ENCODE measurements at places on chromosomes 3 and 15.
A peak's percentile ranks its signal among the peaks of the same experiment; 100 is the strongest.

DNA sequence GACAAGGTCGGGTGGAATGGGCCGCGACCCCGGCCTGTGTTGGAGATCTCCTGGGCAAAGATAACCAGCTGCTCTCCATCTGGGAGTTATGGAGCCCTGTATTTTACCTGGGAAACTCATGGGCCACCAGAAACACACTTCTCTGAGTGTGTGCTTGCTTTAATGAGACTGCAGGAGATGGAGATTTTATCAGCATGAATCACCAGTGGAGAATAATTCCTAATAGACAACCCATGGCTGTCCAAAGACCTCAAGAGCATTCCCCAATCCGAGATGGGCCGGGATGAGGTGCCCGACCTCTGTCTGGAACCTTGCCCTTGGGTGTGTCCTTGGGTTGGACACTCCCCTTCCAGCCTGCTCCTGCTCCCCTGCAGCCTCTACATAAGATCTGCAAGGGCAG is 389.3 kb downstream of the GABRG3 start:
- no peak for DNase-seq

DNA sequence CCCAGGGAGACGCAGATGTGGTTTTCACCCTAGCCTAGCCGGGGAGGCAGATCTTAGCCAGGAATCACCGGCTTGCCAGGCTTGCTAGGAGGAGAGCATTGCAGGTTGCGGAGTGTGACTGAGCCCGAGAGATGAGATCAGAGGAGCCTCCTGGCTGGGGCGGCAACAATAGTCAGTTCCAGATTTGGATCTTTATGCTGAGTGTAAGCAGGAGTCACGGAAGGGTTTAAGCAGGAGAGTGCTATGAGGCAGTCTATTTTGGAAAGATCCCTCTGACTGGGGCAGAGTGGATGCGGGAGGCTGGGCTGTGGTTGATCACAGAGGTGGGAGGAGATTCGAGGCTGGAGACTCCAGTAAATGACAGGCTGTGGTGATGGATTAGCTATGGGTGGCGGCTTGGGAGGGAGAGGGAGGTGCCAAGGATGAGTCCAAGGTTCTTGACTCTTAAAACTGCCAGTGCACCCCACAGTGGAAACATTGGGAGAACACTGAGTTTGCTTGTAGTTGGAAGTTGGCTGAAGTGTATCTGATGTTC is 10.4 kb upstream of the BAHD1 start:
- no peak for DNase-seq

GRCh38 chr3:126983653-126984390 is 907 bp downstream of the PLXNA1 start:
- peak; percentile 55 for DNase-seq

GRCh38 chr3:11711876-11712275 is 68.2 kb upstream of the VGLL4 start:
- no peak for DNase-seq

DNA sequence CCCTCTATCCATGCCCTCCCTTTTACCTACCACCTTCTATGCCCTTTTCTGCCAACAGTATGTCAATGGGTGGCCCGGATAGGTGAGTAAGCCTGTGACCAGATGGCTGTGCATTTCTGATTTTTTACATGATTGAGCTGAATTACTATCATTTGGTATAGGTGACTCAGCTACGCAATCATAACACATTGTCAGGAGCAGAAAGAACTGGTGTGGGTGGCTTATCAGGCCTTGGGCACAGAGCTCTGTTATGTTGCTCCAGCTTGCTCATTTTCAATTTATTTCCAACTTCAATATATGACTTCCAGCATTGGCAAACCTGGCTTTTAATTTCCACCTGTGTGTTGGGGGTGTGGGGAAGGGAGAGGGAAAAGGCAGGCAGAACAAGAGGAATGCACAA is 86.6 kb upstream of the AGBL1 start:
- DNase-seq, result no peak

DNA sequence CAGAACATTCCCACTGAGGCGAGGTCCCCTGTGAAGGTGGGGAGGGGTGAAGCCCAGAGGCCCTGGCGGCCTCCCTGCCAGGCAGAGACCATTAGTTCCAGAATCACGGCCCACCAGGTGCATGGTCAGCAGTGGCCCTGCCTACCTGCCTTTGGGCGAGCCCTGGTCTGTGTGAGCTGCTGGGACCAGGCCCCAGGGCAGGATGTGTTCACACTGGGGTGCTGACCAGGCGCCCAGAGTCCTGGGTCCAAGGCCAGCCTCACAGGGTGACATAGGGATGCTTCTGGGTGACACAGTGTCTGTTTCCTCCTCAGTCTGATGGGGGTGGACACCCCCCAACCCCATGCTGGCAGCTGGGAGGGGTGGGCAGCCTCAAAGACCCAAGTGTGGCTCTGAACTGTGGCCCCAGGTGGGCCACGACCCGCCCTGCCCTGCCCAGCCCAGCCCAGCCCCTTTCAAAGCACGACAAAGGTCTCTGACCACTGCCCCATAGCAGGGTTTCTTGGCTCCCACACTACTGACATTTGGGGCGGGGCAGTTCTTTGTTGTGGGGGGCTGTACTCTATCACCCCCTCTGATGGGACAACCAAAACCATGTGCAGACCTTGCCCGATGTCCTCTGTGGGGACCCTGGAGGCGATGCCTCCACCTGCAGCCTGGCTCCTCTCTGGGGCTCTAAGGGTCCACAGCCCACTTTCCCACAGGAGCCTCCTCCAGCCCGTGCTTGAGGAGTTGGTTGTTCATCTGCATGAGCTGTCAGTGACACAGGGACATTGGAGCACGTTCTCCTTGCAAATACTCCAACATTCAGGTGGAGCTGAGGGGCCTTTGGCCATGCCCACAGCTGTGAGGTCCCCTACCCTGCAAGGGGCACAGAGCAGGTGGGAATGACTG is 44.8 kb upstream of the SLC41A3 start:
- DNase-seq, result no peak

DNA sequence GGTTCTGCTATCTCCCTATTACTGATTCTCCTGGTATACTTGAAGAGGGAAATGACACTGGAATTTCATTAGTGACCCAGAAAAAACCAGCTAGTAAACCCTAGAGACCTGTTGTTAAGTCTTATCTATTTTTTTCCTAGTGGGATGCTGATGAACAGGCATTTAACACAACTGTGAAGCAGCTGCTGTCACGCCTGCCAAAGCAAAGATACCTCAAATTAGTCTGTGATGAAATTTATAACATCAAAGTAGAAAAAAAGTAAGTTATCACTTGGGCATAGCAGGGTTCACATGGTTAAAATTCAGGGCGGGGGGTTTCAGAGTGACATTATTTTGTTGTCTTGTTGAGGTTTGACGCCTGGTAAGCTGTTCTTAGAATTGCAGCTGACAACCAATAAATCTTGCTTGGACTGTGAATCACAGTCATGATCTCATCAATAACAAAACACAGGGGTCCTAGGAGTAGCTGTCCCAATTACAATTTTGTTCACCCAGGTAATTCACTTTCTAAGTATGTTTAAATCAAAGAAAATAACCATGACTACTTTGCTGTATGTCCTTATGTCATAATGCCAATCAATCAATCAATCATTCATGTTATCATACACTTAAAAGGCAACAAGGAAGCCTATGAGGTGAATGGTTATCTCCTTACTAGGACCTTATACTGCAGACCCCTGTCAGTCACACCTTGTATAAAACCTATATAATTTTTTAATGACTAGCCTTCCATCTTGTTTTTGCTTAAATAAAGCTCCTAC is 4.6 kb downstream of the SRP14 start:
- no peak for DNase-seq

- DNase-seq, result no peak
These were observed 120.1 kb downstream of the ANP32A start for GRCh38 chr15:68700455-68701123.

GRCh38 chr15:67824976-67825880 is at the start of gene SKOR1:
SKOR1 (plus strand) TSS chr15:67825509; CDS start chr15:67825603, 94 bp downstream.
- DNase-seq, result no peak

GRCh38 chr3:138325990-138326389 is 3.7 kb downstream of the NME9 start:
- DNase-seq, result no peak

DNA sequence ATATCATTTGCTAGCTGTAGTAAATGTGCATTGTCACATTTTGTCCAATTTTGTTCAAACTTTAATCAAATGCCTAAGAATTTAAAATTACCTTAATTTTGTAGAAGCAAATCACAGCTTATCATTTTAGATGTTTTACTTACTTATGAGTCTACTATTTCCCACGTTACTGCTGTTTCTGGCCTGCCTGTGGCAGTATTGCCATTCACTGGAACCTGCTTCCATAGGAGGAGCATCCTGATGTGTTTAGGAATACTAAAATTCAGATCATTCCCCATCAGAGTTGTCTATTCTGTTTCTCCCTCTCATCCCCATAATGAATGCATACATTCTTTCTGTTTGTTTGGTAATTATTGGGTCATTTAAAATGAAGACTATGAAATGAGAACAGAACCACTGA is 119.5 kb upstream of the SNRPN start:
- no peak for DNase-seq

DNA sequence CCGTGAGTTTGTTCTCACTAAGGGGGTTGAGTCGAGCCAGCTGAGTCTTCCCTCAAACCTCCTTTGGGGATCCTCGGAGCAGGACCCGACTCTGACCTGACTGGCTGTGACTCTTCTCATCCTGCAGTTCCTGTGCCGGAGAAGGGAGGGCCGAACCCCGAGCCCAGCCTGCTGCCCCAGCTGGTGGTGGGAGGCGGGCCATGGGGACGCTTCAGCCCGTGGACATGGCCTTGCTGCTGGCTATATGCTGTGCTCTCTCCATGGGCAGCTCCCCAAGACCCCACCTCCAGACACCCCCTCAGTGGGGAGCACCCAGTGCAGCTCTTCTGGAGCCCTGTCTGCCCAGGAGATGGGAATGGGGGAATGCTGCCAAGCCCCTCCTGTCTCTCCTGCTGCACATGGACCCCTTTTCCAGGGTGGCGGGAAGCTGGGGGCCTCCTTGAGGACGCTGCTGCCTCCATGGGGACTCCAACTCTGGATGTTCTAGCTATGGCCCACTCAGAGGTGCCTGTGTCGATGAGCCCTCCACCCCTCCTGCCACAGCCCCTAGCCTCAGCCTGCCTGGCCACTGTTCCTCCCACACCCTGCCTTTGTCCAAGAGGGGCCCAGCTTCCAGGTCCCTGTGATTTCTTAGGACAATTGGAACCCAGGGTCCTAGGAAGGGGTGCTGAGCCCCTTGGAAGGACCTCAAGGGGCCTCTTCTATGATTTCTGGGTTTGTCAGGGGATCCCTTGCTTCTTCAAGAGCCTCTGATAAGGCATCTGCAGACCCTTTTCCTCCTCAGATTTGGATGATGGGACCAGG is 12.8 kb downstream of the C15orf39 start:
- DNase-seq, result no peak

All from CD4-positive, alpha-beta T cell treated with Interleukin-6 for 4 hours (primary cell).